ENCODE measurements at places on chromosomes 5 and 9.

DNA sequence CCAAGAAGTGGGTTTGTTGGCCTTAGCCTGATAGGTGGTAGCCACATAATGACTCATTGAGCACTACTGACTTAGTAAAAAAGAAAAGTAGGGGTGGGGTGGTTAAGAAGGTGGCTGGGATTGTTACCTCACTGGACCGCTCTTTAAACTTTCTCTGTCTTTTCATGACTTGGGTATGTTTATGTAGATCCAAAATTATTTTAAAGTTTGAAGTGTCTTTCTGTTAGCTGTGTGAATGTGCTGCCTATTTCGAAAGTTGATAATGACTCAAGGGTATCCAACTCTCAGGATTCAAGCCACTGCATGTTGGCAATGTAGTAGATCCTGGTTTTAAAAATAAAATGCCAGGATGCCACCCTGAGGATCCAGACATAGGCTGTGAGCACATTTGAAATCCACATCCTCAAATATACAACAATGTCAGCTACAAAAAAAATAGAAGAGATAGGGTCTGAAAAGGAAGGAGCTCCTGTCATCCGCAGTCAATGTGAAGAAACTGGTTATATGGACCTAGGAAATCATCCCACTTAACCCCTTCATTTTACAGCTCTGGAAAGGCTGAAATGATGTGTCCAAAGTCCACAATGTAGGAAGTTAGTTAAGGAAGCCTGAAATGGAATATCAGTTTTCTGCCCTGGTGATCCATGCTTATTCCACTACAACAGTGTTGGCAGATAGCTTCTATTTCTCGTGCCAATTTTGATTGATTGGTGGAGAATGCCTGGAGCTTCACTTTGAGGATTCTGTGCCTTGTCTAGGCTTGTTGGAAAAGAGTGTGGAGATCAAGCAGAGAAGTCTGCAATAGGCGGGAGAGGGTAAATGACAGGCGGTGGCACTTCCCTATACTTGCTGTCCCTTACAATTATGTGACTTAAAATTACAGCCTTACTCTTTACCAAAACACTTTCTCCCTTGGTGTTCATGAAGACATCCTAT, 23.4 kb downstream of the ZNF462 start:
- DNase-seq: no peak

DNA sequence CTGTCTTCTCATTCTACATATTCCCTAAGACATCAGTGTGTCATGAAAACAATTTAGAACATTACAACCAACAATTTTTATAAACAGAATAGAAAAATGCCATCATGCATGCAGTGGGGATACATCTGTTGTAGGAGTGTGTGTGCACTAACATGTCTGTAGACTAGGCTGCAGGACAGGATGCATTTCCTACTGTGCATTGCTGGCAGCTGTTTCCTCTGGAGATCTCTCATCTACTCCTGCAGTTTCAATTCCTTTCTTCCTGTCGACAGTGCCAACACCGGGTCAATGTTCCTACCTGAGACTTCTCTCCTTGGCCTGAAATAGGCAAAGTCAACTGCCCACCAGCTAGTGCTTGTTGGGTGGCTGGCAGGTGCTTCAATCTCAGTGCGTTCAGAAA, 69.8 kb downstream of the ANKH start:
- DNase-seq: no peak

GRCh38 chr5:134142052-134142451, 27.6 kb downstream of the TCF7 start:
- DNase-seq: no peak

GRCh38 chr9:15205632-15206420, 101.2 kb downstream of the TTC39B start:
- no peak for DNase-seq

DNA sequence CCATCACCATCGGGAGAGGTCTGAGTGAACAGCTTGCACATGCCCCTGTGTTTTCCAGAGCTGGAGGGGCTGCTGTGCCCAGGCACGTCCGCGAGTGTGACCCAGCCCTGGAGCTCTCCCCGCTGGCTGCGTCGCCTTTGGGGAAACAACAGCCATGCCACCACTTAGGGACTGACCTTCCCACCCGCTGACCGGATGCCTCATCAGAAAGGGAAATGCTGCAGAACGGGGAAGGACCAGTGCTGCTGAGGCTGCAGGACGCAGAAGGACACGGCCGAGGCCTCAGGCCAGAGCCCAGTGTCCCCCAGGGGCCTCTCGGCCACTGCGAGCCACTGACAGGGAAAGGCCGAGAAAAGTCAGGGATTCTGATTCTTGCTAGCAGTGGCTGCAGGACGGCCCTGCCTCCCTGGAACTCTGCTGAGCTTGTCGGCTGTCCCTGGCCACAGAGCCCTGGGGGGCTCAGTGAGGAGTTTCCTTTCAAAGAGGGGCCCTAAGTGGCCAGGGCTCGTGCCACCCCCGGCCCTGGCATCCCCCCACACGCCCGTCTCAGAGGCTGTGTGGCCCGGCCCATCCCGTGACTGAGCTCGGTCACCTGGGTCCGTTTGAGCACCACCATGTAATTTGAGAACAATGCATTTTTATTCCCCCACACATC, 130.8 kb downstream of the ZNF354C start:
- no peak for DNase-seq

DNA sequence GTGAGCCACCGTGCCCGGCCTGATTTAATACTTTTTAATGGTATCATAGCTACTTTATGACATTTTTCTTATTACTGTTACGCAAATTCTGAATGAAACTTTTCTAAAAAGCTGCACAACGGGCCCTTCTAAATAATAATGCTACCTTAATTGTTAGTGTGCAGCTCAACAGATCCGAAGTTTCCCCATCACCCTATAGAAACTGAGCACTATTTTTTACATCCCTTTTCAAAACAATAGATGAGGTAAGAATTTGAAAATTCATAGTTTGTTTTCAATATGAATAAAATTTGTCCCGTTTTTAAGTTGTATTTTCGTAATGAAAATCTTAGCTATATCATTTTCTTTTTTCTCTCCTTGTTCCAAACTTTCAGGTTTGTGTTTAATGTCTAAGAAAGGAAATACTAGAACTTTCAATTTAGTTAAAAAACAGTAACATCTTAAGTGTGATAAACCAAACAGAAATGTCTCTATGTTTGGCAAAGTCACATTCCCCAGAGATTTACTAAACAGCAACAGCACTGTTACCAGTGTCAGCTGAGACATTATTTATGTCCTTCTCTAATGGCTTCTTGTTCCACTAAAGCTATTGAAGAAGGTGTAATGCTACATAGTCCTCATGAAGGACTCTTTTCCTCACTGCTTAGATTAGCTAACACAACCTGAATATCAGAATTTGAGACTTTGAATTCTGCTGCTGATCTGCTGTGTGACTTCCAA, 22.9 kb downstream of the KIF2A start:
- no peak for DNase-seq

- DNase-seq: no peak
Measured at GRCh38 chr9:134597957-134598883, 43.4 kb upstream of the COL5A1 start.

DNA sequence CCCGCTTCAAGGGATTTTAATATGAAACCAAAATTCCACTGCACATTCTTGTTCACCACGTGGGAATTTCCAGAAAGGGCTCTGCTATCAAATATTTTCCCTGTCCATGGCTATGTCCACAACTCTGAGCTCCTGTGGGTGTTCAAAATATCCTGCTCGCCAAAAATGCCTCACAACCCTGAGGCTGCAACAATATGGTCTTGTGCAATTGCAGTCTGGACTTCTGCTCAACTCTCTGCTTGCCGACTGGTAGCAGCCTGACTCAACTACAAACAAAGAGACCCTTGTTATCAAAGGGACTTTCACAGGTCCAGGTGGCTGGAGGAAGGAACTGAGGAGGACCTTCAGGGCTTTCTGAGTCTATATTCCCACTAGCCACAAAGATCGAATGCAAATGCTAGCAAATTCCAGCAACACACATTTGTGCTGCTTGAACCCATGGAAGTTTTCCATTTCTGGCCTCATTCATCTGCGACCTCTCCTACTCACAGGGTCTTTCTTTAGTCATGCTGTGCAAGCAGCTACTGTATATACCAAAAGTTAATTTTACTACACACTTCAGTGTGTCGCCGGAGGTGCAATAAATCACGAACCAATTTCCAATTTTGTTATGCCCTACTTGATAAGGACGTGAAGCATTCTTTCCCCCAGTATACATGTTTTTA, 169.2 kb upstream of the SLC30A5 start:
- no peak for DNase-seq

DNA sequence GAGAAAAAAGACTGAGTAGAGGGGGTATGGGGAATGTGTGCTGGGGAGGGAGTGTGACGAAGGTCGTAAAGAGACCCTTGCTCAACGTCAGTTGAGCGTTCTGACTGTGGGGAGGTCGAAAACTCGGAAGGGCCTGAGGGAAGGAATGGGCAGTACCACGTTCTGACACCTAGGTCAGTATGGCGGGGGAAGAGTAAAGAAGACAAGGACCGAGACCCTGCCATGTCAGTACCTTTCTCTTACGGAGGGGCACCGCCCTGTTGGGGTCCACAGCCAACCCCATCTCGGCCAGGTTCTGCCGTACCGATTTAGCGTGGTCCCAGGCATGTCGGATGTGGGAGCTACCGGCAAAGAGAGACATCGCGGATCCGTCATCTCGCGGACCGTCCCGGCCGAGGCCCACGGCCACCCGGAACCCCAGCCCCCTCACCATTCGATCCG, 375 bp downstream of the NOP16 start:
- no peak for DNase-seq

GRCh38 chr5:53219174-53219573, 109.6 kb upstream of the MOCS2 start:
- DNase-seq: no peak

DNA sequence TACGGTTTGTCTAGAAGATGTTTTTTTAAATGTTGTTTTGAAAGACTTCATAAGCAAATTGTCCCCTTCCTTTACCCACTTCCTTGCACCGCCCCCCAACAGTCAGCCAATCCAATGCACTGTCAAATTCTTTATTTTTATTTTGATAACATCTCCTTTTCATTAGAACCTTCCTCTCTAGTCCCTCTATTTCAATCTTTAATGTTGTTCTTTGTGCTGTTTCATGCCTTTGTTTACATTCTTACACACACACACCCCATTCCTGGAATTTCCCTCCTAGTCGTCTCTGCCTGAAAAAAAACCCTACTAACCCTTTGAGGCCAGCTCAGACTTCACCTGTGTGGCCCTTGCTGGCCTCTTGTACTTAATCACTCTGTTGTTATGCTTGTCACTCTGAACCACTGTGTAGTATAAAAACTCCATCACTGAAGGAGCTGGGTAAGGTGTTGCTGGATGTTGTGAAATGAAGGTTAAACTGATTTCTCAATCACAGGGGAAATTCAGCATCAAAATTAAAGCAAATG, 133.4 kb downstream of the UGCG start:
- DNase-seq: no peak

GRCh38 chr9:16754662-16755061, 115.8 kb downstream of the BNC2 start:
- DNase-seq: no peak

DNA sequence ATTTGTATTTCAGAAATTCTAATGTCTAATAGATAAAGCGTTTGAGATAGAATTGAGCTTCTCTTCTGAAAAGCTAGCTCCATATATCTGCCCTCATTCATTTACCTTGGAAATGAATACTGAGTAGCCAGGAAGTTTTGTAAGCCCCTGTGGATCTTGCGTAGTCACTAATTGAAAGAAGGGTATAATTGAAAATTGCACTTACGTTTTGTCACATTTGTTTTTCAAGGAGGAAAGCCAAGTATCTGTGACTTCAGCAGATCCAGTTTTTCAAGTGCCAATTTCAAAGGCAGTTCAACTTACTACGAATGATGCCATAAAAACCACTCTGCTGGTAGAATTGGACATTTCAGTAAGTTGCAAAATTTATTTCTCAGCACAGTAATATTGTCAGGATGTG, 14.0 kb downstream of the MTRR start:
- DNase-seq: no peak

- DNase-seq: no peak
Measured at GRCh38 chr5:127834554-127834953, 131.4 kb downstream of the CCDC192 start.

GRCh38 chr9:95854386-95855020, 21.0 kb upstream of the ERCC6L2 start:
- DNase-seq: no peak

GRCh38 chr5:53825016-53825415, 264.6 kb downstream of the NDUFS4 start:
- no peak for DNase-seq

- no peak for DNase-seq
Measured at GRCh38 chr5:65721050-65721719, 724 bp downstream of the SGTB start.

DNA sequence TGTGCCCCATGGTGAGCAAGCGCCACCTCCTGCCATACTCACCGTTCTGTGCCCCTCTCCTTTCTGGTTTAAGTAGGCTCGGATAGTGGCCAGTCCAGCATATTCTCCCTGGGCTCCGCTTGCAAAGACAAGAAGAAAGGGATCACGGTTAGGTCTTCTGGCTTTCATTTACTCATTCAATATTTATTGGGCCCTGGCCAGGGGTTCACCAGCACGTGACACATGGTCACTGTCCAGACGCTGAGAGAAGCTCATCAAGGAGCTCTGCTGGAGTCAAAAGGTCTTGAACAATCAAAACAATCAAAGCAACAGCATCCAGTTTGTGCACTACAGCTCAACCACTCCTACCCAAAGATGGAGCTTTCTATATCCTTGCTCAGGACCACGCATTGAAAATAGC, 80.2 kb downstream of the GLDC start:
- DNase-seq: no peak

- DNase-seq: no peak
Measured at GRCh38 chr9:110143485-110143884, 64.5 kb downstream of the C9orf152 start.

- no peak for DNase-seq
Measured at GRCh38 chr9:135522137-135522877, 1.1 kb downstream of the LCN1 start.

- no peak for DNase-seq
Measured at GRCh38 chr5:97528941-97529340, 345.9 kb upstream of the RIOK2 start.

All from forelimb muscle (tissue), 1 donor.